Regular cardiac myocyte (primary cell): ENCODE measurements at places on chromosomes 7 and 10. TPM values are rescaled to one million over a fixed set of nuclear protein-coding genes. Genes with fewer than 3 reads are reported as not detected.

Gene CPA1
- not detected in 2 replicates for total RNA-seq

Gene OGDHL
- total RNA-seq: 0.28 and 0.38 TPM in 2 replicates

Gene THNSL1
- 4.2 and 5.0 TPM in 2 replicates for total RNA-seq

Gene MMD2
- not detected in 2 replicates for total RNA-seq

Gene FAM24A
- not detected in 2 replicates for total RNA-seq

Gene GAD2
- not detected in 2 replicates for total RNA-seq

Gene LRIT1
- not detected in 2 replicates for total RNA-seq
